SK-N-MC (cell line): ENCODE measurements at places on chromosomes 3 and 15.

DNA sequence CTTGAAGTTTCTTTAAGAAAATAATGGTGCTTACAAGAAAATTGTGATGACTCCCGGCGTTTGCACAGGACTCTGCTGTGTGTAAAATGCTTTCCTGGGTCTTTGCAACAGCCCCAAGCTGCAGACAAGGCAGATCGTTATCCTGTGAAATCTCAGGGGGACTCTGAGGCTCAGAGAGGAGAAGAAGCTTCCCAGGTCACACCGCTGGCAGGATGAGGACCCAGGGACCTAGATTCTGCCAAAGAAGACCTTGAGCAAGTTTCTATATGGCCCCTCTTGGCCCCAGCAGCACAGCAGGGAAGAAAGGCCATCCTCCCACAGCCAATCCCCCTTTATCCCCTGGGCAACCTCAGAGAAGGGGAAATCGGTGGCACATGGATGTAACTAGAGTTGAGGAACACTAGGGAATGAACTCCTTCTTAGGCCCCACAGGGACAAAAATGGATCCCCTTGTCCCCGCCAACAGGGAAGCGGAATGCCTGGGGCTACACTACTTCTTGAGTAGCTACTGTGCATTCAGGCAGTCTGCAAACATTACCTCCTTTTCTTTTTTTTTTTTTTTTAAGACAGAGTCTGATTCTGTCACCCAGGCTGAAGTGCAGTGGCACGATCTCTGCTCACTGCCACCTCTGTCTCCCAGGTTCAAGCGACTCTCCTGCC lies 72.8 kb downstream of the CPN2 start:
- no peak for DNase-seq

- no peak for DNase-seq
Measured at GRCh38 chr3:49012441-49013017, 5.3 kb downstream of the WDR6 start.

GRCh38 chr15:98442379-98442833 lies 205.9 kb upstream of the IGF1R start:
- DNase-seq: peak; percentile 61

DNA sequence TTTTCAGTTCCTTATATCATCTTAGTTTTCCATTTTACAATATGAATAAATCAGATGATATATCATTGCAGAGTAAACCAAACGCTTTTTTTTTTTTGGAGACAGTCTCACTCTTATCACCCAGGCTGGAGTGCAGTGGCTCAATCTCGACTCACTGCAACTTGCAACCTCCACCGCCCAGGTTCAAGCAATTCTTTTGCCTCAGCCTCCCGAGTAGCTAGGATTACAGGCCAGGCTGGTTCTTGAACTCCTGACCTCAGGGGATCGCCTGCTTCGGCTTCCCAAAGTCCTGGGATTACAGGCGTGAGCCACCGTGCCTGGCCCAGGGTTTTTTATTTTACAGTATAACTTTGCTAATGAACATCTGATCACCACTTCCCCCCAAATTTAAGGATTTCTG lies 5.9 kb upstream of the EBLN2 start:
- no peak for DNase-seq

- DNase-seq: no peak
Measured at GRCh38 chr15:56371495-56372147, 6.4 kb downstream of the TEX9 start.

DNA sequence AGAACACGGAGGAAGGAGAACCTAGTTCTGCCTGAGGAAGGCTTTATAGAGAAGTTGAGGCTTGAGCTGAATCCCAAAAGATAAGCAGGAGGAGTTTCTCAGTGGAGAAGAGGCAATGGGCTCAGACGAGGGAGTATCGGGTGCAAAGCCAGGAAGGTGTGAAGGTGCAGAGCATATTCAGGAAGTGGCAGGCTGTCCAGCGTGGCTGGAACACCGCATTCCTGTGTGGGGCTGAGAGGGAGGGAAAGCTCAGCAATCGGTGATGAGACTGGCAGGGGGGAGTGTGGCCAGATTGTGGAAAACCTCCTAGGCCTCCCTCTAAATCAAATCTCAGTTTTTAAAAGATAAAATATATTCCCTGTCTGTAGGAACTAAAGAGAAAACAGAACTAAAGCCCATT lies 63.0 kb downstream of the ARHGAP31 start:
- no peak for DNase-seq

- DNase-seq: no peak
Measured at GRCh38 chr15:100311154-100311625, 30.6 kb downstream of the ADAMTS17 start.

- no peak for DNase-seq
Measured at GRCh38 chr3:14900881-14901873, 46.2 kb upstream of the NR2C2 start.

GRCh38 chr3:71436337-71436736 lies 147.2 kb downstream of the FOXP1 start:
- DNase-seq: no peak

GRCh38 chr3:188185717-188186251 lies 31.8 kb downstream of the LPP start:
- DNase-seq: no peak
